ENCODE measurements at places on chromosomes 2 and 18. TPM values are rescaled to one million over a fixed set of nuclear protein-coding genes. Genes with fewer than 3 reads are reported as not detected.

HRH4 gene
- 0.17 TPM for total RNA-seq

LIMS4 gene
- total RNA-seq = 1.3 TPM

NEB gene
- total RNA-seq = 0.94 TPM

ANKRD30BL gene
- total RNA-seq = not detected

POMC gene
- total RNA-seq = not detected

L3MBTL4 gene
- 0.58 TPM for total RNA-seq

ITGA4 gene
- 23.5 TPM for total RNA-seq

GULP1 gene
- 39.4 TPM for total RNA-seq

IL36G gene
- not detected for total RNA-seq

GRCh38 chr2:64244037-64244416 lies 99.8 kb upstream of the PELI1 start:
- H3K4me1 ChIP-seq = no peaks in the 10 kb centered on the region
- no peak overlapping the region for H3K27ac ChIP-seq
- H3K27me3 ChIP-seq = peaks cover 8% of the 10 kb centered on the region
- no peaks in the 10 kb centered on the region for H3K36me3 ChIP-seq

DNA sequence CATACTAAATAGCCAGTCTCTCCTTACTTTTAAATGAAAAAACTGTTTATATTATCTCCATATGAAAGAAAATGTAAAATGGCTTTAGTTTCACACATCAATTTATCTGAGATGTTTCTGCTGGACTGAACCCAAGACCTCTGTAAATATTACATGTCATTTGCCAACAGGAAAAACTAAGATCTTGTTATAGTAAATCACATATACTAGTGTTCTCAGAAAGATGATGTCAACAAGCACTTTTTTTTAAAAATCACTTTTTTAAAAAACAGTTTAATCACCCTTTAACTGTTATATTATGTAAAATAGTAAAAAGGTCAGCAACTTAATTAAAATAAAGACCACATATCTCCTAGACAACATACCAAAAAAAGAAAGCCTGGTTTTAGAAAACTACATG lies 46.3 kb downstream of the PTPN2 start:
- H3K36me3 ChIP-seq = no peaks in the 10 kb centered on the region
- H3K4me3 ChIP-seq = no peak overlapping the region
- peak; percentile 24 for DNase-seq
- H3K4me1 ChIP-seq = peaks cover 6% of the 10 kb centered on the region
- peak overlapping the region; percentile 40 for H3K27ac ChIP-seq

DNA sequence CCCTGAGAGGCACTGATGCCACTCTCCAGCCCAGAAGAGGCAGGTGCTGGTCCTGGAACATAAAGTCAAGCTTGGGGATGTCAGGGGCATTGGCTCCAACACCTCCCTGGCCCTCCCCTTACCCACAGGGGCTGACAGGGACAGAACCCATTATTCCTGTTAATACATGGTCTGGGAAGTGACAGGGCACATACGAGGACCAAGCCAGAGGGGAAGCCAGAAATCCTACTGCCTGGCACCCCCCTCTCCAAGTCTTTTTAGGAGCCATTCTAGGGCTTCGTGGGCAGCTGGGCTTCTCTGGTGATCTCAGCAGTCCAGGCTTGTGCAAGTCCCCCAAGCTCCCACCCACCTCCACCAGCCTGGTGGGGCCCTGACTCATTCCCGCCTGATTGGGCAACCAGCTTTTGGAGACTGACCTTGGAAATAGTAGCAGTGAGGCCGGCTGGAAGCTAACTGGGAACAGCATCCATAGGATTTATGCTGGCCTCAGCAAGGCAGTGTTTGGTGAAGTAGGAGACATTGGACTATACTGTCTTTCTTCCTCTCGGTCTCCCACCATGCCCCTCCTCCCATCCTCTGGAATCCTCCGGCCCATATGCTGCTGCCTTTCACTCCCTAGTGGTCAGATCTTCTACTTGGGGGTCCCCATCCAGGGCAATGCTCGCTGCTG lies 86.4 kb upstream of the HK2 start:
- H3K36me3 ChIP-seq = no peaks in the 10 kb centered on the region
- H3K27ac ChIP-seq = no peak overlapping the region
- no peak overlapping the region for H3K4me3 ChIP-seq
- no peaks in the 10 kb centered on the region for H3K27me3 ChIP-seq

DNA sequence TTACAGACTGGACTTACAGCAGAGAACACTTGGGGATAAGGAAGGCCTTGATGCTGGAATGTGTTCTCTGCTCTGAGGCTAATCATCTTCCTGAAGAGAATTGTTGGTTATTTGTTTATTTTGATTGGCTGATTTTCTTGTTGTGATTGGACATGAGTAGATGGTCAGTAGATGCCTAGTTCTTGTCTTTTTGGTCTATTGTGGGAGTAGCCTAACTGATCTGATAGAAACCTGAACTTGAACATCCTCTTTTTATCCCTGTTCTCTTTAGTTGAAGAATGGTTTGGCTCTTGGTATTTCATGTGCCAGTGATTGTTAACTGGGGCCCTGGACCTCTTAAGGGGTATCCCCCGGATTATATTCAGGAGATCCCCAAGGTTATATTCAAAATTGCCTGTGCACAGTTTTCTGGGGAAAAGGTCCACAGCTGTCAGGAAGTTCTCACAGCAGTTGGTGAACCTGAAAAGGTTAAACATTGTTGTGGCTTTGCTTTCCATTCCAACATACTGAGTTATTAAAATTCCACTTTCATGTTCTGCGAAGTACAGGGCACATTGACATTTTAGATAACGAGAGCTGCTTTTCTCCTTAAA lies 13.6 kb downstream of the TWSG1 start:
- H3K27me3 ChIP-seq = no peaks in the 10 kb centered on the region
- DNase-seq = peak; percentile 76
- peak overlapping the region; percentile 71 for H3K27ac ChIP-seq
- H3K36me3 ChIP-seq = no peaks in the 10 kb centered on the region
- peaks cover 16% of the 10 kb centered on the region for H3K4me1 ChIP-seq
- H3K4me3 ChIP-seq = peak overlapping the region; percentile 14

DNA sequence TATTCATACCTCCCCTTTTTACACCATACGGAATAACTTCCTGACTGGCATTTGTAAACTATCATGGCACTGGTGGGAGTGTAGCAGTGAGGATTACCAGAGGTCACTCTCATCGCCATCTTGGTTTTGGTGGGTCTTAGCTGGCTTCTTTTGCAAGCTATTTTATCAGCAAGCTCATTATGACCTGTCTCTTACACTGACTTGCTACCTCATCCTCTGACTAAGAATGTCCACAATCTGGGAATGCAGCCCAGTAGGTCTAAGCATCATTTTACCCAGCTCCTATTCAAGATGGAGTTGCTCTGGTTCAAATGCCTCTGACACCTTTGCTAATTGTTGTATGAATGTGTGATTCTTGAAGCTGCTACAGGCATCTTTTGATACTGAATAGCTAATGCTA lies 950.8 kb upstream of the SLC39A10 start:
- H3K36me3 ChIP-seq = no peaks in the 10 kb centered on the region
- no peaks in the 10 kb centered on the region for H3K4me1 ChIP-seq
- H3K4me3 ChIP-seq = no peak overlapping the region
- no peak for DNase-seq
- no peak overlapping the region for H3K27ac ChIP-seq
- no peaks in the 10 kb centered on the region for H3K27me3 ChIP-seq

- no peak for DNase-seq
- no peaks in the 10 kb centered on the region for H3K27me3 ChIP-seq
- no peaks in the 10 kb centered on the region for H3K36me3 ChIP-seq
- H3K4me1 ChIP-seq = no peaks in the 10 kb centered on the region
Measured at GRCh38 chr2:139165041-139165440, 384.9 kb upstream of the NXPH2 start.

DNA sequence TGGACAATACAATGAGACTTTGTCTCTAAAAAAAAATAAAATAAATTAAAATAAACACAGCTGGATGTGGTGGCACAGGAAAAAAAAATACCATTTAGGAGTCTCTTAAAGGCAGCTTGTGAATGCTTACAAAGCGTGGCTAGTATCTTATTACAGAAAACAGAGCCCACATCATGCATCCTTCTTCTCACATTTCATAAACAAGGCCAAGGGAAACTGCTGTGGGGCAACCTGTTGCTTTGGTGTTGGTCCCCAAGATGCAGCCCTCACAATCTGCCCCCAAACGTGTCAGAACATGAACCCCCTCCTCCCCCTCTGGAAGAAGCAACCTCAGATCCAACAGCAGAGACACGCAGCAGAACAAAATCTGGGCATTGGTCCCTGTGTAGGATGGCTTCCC lies 2.6 kb downstream of the SLC14A1 start:
- no peaks in the 10 kb centered on the region for H3K27me3 ChIP-seq
- H3K4me3 ChIP-seq = no peak overlapping the region
- H3K36me3 ChIP-seq = no peaks in the 10 kb centered on the region
- peaks cover 40% of the 10 kb centered on the region for H3K4me1 ChIP-seq
- peak overlapping the region; percentile 17 for H3K27ac ChIP-seq
- DNase-seq = no peak

- no peak overlapping the region for H3K4me3 ChIP-seq
- peaks cover 54% of the 10 kb centered on the region for H3K4me1 ChIP-seq
- peak; percentile 98 for DNase-seq
- H3K36me3 ChIP-seq = no peaks in the 10 kb centered on the region
Measured at GRCh38 chr18:8946066-8946838, 156.2 kb upstream of the NDUFV2 start.

GRCh38 chr2:25320077-25320476 lies 21.6 kb downstream of the DNMT3A start:
- H3K4me1 ChIP-seq = peaks cover 7% of the 10 kb centered on the region
- no peak overlapping the region for H3K27ac ChIP-seq
- no peak overlapping the region for H3K4me3 ChIP-seq
- no peak for DNase-seq
- no peaks in the 10 kb centered on the region for H3K27me3 ChIP-seq

DNA sequence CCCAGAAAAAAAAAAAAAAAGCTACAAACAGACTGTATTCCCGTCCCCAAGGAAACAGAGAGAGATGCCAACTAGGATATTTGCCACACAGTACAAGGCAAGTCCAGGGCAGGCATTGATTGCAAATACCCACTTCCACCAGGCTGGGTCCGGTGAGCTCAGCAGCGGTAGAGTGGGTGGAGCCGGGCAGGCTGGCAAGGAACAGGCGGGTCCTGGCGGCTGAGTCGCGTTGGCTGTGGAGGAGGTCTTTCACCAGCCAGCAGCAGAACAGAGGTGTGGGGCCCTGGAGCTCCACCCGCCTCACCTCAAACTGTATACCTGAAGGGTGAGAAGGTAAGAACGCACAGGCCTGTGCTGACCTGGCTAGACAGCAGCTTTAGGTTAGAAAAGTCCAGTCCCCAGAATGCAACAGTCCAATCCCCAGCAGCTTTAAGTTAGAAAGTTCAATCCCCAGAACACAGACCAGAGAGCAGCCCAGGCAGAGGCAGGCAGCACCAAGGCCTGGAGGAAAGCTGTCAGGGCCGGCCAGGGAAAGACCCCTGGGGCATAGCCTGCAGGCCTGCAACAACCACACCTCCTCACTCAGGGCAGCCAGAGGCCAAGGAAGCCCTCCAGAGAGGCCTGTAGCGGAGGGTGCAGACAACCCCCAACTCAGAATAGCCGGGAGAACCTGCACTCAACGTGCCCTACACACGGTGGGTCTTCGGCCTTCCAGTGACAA lies 21.9 kb upstream of the MTERF4 start:
- H3K4me3 ChIP-seq = no peak overlapping the region
- no peaks in the 10 kb centered on the region for H3K27me3 ChIP-seq
- no peaks in the 10 kb centered on the region for H3K36me3 ChIP-seq
- H3K27ac ChIP-seq = no peak overlapping the region
- DNase-seq = no peak
- H3K4me1 ChIP-seq = no peaks in the 10 kb centered on the region

DNA sequence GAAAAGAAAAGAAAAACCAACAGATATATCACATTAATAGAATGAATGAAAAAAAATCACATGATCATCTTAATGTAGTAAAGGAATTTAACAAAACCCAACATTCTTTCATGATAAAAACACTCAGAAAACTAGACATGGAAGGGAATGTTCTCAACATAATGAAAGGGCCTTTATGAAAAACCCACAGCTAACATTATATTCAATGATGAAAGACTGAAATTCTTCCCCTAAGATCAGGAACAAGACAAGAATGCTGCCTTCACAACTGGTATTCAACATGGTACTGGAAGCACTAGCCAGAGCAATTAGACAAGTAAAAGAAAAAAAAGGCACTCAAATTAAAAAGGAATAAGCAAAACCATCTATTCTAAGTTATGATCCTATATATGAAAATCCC lies 28.5 kb upstream of the EMILIN2 start:
- H3K36me3 ChIP-seq = no peaks in the 10 kb centered on the region
- no peak for DNase-seq
- H3K27me3 ChIP-seq = no peaks in the 10 kb centered on the region
- no peak overlapping the region for H3K4me3 ChIP-seq

DNA sequence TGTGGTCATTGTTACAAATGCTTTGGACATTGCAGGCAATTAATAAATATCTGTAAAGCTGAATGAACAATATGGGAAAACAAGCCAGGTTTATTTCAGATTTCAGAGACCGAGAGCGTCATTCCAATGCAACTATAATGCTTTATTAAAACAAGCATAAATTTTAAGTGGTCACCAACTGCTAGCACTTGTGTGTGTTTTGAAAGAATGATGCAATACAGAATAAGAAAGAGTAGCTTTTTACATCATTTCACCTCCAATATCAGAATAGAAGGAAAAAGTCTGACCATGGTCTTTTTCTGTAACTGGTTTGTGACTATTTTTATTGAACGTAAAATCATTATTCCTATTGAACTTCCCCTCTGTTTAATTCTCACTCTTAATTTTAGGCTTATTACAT lies 7.6 kb downstream of the CTAGE1 start:
- H3K27me3 ChIP-seq = no peaks in the 10 kb centered on the region
- no peaks in the 10 kb centered on the region for H3K36me3 ChIP-seq
- no peak overlapping the region for H3K27ac ChIP-seq

GRCh38 chr2:56167616-56168562 lies 15.9 kb upstream of the CCDC85A start:
- peak; percentile 72 for DNase-seq
- H3K4me3 ChIP-seq = no peak overlapping the region
- no peaks in the 10 kb centered on the region for H3K27me3 ChIP-seq
- H3K4me1 ChIP-seq = no peaks in the 10 kb centered on the region

DNA sequence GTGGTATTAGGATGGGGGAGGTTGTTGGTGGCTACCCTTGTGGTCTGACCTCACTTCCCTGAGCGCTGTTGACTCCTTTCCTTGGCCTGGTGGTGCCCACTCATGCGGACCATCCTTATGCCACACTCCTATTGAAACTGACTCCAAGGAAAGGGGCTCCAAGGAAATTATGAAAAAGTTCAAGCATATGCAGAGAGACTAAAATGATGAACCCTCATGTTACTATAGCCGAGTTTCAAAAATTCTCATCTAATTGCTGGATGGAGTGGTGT lies 96.2 kb upstream of the STPG4 start:
- no peak for DNase-seq
- H3K4me1 ChIP-seq = peaks cover 17% of the 10 kb centered on the region
- no peaks in the 10 kb centered on the region for H3K27me3 ChIP-seq
- no peak overlapping the region for H3K27ac ChIP-seq

GRCh38 chr2:95346231-95346737 lies 49.1 kb downstream of the KCNIP3 start:
- H3K36me3 ChIP-seq = no peaks in the 10 kb centered on the region
- no peak for DNase-seq
- H3K4me3 ChIP-seq = peak overlapping the region; percentile 68
- H3K27me3 ChIP-seq = peaks cover 7% of the 10 kb centered on the region
- H3K27ac ChIP-seq = no peak overlapping the region
- peaks cover 10% of the 10 kb centered on the region for H3K4me1 ChIP-seq

Data from astrocyte (in vitro differentiated cells and primary cell).